ENCODE measurements at places on chromosomes 4 and X.

DNA sequence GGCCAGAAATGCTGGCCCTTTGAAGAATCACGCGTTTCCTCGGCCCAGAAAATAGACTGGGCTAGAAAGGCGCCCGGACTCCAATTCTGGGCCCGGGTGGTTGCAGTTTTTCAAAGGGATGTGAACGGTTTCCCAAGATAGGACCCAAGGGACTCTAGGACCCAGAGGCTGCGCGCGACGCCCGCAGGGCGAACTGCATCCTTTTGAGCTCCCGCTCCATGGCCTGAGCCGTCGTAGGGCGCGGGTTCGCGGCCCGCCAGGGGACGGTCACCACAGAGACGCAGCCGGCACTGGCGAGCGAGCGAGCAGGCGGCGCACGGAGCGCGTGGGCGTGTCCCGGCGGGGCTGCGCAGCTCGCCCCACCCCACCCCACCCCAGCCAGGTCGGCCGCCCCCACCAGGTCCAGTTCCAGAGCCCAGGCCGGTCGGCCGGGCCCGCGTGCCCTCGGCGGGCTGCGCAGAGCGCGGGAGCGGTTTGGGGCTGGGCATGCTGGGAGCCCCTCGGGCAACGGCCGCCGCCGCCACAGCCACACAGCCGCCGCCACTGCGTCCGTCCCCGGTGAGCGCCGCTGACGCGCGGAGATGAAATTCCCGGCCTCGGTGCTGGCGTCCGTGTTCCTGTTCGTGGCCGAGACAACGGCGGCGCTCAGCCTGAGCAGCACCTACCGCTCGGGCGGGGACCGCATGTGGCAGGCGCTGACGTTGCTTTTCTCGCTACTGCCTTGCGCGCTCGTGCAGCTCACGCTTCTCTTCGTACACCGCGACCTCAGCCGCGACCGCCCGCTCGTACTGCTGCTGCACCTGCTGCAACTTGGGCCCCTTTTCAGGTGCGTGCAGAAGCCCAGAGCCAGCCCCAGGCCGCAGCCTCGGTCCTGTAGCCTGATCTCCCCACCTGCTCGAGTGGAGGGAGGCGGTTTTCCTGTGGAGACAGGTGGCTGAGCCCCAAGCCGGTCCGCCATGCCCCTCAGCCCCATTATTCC lies at the start of gene XK:
Gene XK (plus strand): TSS at position 411 of the 979 bp plus-strand sequence. CDS start 171 bp downstream, at position 582.
- peak; percentile 76 for DNase-seq

DNA sequence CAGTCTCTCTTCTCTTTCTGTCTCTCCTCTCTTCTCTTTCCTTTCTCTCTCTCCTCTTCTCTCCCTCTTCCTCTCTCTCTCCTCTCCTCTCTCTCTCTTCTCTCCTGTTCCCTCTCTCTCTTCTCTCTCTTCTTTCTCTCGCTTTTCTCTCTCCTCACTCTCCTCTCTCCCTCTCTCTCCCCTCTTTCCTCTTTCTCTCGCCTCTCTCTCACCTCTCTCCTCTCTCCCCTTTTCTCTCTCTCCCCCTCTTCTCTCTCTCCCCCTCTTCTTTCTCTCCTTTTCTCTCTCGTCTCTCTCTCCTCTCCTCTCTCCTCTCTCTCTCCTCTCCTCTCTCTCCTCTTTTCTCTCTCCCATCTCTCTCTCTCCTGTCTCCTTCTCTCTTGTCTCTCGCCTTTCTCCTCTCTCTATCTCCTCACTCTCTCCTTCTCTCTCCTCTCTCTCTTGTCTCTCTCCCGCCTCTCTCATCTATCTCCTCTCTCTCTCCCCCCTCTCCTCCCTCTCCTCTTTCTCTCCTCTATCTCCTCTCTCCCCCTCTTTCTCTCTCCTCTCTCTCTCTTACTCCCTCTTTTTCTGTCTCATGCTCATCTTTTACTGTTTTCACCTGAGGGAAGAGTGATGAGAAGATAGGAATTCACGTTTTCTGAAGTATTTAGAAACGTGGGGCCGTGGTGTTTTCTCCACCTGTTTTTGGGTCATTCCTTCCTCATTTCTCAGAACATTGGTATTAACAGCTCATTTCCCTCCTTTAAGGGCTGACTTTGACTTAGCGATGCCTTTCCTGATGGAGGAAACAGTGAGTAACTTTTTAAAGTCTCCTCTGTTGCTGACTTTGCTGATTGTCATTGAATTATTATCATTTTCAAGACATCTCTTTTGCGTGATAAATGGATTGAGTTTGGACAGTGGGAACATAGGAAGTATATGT lies 80.6 kb upstream of the CD99 start:
- DNase-seq, result no peak

- DNase-seq, result no peak
These were observed 4.0 kb upstream of the C4orf17 start for GRCh38 chr4:99506781-99507180.

DNA sequence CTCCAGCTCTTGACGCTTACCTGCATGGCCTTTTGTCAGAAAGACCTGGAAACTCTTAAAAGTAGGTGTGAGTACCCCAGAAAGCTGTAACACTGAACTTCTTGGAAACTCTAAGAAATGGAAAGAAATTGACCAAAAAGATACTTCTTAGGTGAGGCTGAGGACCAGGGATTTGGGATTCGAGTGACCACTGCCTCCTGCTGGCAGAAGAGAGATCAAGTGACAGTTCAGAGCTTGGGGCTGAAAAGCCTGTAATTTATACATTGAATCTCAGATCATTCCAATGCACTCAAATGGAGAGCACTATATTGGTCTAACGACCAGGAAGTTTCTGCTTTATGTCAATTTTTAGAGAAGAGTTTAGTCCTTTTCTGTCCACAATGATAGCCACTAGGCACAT lies 204.6 kb downstream of the PDGFRA start:
- no peak for DNase-seq

- no peak for DNase-seq
These were observed 16.8 kb upstream of the NAT8L start for GRCh38 chr4:2042204-2042946.

DNA sequence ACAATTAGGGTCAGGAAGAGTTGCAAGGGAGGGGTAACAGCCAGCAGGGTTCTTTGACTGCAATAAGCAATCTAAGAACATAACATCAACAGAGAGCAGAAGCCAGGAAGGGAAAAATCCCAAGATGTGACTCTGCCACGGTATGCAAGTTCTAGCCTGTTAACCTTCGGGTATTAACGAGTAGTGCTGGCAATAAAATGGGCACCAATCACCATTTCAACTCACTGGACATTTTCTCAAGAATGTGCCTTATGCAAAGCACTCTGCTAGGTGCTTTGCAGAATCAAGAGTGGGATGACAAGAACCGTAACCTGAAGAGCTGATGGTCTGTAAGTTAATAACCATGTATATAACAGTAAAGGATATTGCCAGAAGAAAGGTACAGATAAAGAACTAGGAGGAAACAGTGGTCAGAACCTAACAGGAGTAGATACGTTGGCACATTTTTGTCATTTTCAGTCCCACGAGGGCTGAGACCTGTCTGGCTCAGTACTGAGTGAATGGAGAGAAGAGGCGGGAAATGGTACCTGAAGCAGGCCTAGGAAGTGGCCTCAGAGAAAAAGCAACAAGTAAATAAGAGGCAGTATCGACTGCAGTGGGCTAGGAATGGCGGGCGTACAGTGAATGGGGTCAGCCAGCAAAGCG lies 2.7 kb downstream of the ELOVL6 start:
- DNase-seq, result no peak

DNA sequence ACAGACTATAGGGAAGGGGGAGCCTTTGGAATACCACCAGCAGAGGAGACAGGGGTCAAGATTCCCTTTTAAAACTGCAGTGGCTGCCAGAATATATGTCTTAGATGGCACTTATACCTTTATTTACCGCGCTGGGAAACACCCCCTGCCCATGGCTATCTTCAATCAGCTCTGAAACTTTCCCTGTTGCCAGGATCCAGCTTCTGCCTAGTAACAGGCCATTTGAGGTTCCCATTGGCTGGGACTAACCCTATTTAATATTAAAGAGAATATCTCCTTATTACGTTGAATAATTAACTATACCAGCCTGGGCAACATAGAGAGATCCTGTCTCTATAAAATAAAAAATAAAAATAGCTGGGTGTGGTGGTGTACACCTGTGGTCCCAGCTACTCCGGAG lies 23.8 kb downstream of the SOWAHB start:
- no peak for DNase-seq

GRCh38 chr4:141761926-141762325 lies 125.5 kb downstream of the IL15 start:
- DNase-seq, result no peak

DNA sequence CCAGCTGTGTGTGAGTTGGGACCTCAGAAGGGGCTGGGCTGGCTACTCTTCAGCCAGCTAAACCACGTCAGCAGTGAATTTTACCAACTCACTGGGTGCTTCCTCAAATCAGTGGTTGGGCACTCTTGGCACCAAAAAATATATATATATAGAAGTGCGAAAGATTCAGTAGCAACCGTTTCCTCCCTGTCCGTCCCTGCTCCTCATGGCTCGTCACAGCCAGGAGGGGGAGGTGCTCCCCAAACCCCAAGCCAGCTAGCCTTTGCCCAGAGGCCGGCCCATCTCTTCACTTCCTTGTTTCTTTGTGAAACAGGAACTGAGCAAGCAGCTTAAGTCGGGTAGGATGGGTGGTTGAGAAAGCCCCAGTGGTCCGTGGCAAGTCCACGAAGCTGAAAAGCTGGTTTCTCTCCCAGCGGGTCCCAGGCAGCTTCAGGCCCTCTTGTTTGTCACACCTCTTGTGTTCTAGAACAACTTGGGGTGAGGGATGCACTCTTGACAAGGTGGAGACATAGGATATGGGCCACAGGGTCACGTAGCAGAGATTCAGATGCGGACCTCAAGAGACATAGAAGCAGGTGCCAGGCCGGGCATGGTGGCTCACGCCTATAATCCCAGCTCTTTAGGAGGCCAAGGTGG lies 6.8 kb upstream of the SASH3 start:
- peak; percentile 78 for DNase-seq

- no peak for DNase-seq
These were observed 8.2 kb downstream of the MID1 start for GRCh38 chrX:10612215-10612614.

Data from sigmoid colon (tissue), 7 donors.